ENCODE measurements at places on chromosomes 16 and 17.

DNA sequence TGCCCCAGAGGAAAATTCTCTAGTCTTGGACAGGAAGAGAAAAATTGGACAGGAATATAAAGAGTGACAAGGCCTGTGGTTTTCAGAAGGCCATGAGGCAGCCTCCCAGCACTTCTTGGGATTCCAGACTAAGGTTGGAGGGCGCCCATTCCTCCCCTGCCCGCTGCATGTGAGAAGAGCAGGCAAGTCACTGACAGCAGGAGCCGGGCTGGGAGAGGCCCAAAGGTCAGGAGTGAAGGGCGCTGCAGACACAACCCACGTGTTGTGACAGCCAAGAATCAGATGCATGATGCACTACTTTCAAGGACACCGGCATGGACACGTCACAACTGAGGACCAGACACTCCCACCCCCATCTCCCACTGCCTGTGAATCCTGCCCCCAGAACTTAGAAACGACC lies 256.7 kb downstream of the CBLN1 start:
- DNase-seq: no peak

GRCh38 chr17:60819447-60820130 lies 141.9 kb downstream of the BCAS3 start:
- no peak for DNase-seq

GRCh38 chr16:17213025-17213424 lies 257.7 kb downstream of the XYLT1 start:
- no peak for DNase-seq

DNA sequence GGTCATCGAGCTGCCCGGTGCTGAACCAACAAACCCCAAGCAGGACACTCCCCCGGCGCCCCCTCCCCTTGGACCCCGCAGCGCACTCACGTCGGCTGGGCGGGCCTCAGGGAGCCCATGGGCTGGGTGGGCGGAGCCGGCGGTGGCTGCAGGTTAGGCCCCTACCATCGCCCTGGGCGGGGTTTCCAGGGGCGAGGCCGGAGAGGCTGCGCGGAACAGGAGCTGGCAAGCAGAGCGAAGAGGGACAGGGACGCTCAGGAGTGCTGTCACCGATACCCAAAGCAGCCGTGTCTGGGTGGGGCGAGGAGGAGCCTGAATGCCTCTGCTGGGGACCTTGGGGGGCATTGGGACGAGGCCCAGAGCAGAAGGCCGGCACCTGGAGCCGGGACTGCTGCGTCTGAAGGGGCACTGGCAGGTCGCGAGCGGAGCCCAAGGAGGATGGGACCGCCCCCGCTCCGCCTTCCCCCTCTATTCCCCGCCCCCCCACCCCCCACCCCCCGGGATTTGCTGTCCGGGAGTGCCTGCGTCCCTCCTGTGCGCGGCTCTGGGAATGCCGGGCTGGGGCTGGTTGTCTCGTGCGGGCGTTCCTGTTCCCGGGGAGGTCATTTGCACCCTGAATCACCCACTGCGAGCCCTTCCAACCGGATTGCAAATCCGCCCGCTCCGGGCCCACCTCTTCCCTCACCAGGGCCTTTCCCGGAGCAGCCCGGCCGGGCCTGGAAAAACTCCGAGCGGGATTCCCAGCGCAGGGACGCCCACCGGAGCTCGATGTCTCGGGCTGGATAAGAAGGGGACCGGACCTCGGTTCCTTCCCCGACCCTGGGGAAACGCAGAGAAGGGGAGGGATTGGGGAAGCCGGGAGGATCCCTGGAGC lies 902 bp downstream of the ARHGAP27 start:
- DNase-seq: peak; percentile 96

DNA sequence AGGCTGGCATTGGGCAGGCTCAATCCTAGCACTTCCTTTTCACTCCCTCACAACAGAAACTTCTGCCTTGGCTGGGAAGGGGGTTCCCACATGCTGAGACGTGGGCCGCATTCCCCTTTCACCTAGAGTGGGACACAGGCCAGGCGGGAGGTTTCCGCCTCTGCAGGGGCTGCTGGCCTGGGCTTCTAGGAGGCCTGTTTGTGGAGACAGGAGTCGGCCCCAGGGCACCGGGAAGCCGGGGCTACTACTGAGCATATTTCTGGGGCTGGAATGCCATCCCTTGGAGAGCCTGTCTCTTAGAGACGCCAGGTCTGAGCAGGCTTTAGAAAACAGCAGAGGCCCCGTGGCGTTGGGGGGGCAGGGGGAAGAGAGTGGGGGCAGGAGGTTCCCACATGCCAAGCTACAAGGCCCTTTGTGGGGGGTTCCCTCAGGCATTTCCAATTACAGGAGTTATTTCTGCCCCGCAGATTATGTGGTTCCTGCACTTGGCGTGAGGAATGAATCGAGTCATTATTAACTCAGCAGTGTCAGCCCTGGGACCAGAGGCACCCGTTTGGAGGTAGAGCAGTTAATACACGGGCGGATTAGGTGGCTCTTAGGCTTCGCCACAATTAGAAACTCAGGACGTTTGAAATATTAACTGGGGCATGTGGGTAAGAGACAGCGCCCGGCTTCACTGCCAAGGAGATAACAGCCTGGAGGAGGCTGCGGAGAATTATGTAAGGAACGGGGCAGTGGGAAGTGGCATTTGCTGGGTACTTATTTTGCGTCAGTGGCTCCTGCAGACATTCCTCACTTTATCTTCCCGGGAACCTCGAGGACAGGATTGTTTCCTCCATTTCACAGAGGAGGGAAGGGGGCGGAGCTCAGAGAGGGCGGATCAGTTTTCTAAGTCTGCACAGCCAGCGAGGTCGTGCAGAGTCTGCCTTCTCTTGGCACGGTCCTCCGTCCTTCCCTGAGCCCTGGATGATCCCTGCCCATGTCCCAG lies 162.5 kb downstream of the MAF start:
- DNase-seq: peak; percentile 46

GRCh38 chr16:11621920-11622651 lies 35.4 kb upstream of the LITAF start:
- no peak for DNase-seq

DNA sequence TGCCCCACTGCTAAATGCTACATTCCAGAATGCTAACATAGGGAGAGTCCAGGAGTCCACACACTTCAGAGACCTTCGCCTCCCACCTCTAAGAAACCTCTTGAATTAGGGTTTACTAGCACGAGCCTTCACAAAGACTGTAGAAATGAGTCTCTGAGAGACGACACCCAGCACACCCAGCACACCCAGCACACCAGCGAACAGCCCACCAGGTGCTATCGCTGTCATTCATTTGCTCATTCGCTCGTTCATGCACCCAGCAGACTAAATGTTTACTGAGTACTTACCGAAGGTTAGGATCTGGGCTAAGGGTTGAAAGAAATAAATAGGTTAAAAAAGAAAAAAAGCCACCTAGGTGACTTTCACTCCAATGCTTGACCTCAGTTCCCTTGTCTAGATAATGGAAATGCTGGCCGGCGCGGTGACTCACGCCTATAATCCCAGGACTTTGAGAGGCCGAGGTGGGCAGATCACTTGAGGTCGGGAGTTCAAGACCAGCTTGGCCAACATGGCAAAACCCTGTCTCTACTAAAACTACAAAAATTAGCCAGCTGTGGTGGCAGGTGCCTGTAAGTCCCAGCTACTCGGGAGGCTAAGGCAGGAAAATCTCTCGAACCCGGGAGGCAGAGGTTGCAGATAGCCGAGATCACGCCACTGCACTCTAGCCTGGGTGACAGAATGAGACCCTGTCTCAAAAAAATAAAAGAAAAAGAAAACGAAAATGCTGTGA lies 100.8 kb downstream of the ADCY9 start:
- no peak for DNase-seq

DNA sequence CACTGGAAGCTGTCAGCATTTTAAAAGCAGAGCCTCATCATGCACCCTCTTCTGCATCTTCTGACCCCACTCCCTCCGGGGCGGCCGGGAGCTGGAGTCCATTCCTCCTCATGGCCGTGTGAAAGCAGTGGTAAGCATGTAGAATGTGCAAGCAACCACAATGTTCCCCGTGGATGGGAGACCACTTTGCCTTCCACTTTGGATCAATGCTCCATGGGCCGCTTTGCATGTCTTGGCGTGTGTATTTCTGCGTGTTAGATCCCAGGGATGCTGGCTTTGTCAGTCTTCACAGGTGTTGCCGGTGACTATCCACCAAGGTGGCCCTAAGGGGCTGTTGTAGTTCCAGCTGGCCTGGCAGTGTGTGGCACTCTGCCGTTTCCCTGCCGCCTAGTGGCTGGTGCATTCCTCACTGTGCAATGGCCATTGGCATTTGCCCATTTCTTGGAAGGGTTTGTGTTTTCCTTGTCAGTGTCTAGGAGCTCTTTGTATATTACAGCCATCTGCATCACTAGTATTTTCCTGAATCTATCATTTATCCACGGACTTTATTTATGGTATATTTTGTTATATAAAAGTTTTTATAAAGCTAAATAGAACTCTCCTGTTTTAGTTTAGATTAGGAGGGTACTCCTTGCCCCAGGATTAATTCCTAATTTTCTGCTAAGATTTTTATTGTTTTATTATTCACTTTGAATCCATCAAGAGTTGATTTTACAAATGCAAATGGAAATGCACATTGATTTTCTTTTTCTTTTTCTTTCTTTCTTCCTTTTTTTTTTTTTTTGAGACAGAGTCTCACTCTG lies 5.8 kb upstream of the ALDH3A1 start:
- DNase-seq: no peak

GRCh38 chr17:2335726-2336214 lies 487 bp downstream of the TSR1 start:
- DNase-seq: no peak

- no peak for DNase-seq
These were observed 9.2 kb upstream of the ABR start for GRCh38 chr17:1188812-1189504.

DNA sequence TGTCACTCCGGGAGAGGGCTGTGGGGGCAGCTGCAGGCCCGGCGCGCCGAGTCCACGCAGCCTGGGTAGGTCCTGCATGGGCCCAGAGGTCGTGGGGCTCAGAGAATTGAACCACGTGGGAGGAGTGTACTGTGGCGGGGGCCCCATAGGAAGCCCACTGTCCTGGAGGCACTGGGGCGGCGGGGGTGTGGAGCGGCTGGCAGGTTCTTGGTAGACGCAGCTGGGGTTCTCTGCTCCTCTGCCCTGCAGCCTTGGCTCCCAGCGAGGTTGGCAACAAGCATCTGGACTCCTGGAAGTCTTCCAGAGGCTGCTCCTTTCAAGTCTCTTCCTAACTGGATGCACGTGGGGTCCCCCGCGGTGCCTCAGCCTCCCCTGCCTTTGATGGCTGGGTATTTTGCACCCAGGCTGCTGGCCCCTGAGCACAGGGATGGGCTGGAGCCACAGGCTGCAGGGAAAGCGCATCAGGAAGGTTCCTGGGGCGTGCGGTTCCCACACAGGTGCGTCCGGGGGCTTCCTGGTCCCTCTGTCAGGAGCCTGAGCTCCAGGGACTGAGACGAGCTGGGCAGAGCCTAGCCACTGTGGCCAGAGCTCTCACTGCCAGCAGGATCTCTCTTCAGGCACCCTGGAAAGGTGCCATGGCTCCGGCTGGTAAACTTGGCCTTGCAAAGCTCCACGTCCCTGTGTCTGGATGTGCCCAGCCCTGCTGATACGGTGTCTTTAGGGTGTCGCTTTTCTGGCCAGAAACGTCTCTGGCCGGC lies 9.3 kb downstream of the KCTD5 start:
- DNase-seq: no peak

GRCh38 chr17:5705081-5705875 lies 121.0 kb upstream of the NLRP1 start:
- DNase-seq: peak; percentile 74

GRCh38 chr17:69314246-69315065 lies 12.5 kb downstream of the ABCA5 start:
- no peak for DNase-seq

DNA sequence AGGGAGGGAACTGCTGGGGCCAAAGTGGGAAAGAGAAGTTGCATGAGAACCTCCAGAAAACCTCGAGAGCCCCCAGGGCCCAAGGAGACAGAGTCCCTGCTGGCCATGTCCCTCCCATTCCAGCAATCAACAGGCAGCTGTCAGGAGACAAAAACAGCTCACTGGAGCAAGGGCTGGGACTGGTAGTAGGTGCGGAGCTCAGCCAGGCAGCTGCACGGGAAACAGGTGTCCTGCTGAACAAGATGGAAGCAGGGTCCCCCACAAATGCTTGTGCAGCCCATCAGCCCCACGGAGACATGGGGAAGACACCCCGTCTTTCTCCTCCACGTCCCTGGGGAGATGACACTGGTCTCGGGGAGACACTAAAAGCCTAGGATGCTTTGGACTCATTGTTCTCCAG lies 34.5 kb downstream of the SDK2 start:
- no peak for DNase-seq

GRCh38 chr17:77528516-77529327 lies 388.0 kb downstream of the SEC14L1 start:
- peak; percentile 76 for DNase-seq

DNA sequence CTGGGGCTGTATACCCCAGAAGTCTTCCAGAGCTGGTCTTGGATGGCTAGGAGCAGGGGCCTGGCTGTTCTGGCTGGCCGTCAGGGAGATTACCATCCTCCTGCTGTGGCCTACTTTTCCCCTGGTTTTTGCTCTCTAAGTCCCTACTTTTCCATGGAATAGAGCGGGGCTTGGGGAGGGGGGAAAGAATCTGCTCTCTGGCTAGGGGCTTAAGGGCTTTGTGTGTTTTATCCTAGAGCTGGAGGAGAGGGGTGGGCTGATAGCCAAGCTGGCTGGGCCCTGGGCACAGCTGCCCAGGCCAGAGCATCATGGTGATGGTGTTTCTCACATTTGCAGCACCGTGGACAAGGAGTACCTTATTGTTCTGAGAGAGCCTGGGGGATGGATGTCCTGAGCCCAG lies 3.6 kb downstream of the NRN1L start:
- no peak for DNase-seq

DNA sequence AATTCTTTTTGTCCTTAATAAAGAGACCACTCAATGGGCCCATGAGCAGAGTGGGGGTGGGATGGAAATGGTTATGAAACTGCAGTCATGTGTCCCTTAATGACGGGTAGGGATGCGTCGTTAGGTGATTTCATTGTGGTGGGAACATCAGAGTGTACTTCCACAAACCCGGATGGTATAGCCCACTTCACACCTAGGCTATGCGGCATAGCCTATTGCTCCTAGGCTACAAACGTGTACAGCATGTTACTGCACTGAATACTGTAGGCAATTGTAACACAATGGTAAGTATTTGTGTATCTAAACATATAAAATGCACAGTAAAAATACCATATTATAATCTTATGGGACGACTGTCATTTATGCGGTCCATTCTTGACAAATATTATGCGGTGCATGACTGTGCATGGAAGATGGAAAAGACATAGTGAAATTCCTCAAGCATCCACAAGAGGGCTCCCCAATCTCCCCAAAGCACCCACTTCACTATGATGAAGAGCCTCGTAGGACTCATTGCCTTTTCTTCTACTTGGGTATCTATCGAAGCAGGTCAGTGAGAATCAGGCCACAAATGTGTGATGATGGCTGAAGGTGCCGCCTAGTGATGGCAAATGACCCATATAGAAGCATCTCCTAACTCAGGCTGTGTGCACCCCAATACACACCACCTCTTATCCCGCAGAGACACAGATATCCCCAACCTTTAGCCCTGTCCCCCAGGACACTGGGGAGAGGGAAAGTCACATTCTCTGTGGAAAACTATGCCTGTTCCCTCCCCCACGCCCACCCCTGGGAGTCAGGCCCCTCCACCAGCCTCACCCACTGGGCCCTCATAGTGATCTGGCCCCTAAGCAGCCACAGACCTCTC lies 43.5 kb downstream of the TBX21 start:
- DNase-seq: no peak
